ENCODE measurements at places on chromosomes 6 and 20. TPM values are rescaled to one million over a fixed set of nuclear protein-coding genes. Genes with fewer than 3 reads are reported as not detected.

DNA sequence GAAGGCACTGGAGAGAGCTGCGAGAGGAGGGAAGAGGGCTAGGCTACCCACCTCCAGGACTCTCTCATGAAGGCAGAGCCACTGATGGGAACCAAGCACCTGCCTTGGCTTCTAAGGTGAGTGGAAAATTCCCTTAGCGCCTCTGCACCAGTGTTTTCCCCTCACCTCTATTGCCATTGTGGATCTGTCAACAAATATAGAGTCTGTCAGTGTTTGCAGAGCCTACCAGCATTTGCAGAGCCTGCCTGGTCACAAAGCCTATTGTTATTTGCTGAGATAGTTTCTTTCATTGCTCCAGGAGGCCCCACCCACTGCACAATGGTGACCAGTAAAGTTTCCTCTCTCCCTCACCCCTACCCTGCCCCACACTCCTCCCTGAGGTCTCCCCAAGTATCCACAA lies 141.9 kb downstream of the MRPL14 start:
- no peak for DNase-seq
- H3K27me3 ChIP-seq: no peaks in the 10 kb centered on the region
- no peak overlapping the region for H3K27ac ChIP-seq
- H3K4me3 ChIP-seq: no peak overlapping the region

GRCh38 chr20:22974354-22974753 lies 60.8 kb upstream of the SSTR4 start:
- DNase-seq: peak; percentile 5
- no peak overlapping the region for H3K27ac ChIP-seq
- no peak overlapping the region for H3K4me3 ChIP-seq
- H3K27me3 ChIP-seq: peaks cover 8% of the 10 kb centered on the region
- H3K36me3 ChIP-seq: no peaks in the 10 kb centered on the region

The C20orf202 gene
- total RNA-seq: not detected

The PTP4A1 gene
- 80.1 TPM for total RNA-seq

DNA sequence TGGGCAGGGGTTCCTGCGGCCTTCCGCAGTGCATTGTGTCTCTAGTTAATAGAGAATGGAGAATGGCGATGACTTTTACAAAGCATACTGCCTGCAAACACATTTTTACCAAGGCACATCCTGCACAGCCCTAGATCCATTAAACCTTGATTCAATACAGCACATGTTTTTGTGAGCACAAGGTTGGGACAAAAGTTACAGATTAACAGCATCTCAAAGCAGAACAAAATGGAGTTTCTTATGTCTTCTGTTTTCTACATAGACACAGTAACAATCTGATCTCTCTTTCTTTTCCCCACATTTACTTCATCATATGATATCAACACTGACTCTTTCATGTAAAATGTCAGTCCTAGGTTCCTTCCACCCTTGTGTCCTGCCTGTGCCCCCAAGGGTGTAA lies 63.5 kb downstream of the GCNT2 start:
- no peaks in the 10 kb centered on the region for H3K27me3 ChIP-seq
- H3K4me1 ChIP-seq: peaks cover 6% of the 10 kb centered on the region
- H3K36me3 ChIP-seq: no peaks in the 10 kb centered on the region
- H3K4me3 ChIP-seq: no peak overlapping the region
- no peak overlapping the region for H3K27ac ChIP-seq
- DNase-seq: no peak

The IMPG1 gene
- total RNA-seq: not detected

The NANP gene
- 15.9 TPM for total RNA-seq

The FAM209B gene
- 0.81 TPM for total RNA-seq

The RAET1L gene
- not detected for total RNA-seq

- no peaks in the 10 kb centered on the region for H3K27me3 ChIP-seq
- no peaks in the 10 kb centered on the region for H3K36me3 ChIP-seq
- no peak overlapping the region for H3K4me3 ChIP-seq
Observed at GRCh38 chr6:10951675-10952282, 64.9 kb downstream of the SYCP2L start.

GRCh38 chr6:145406783-145407182 lies 328.5 kb downstream of the EPM2A start:
- H3K27me3 ChIP-seq: no peaks in the 10 kb centered on the region
- H3K27ac ChIP-seq: no peak overlapping the region
- peaks cover 12% of the 10 kb centered on the region for H3K4me1 ChIP-seq
- H3K4me3 ChIP-seq: no peak overlapping the region

DNA sequence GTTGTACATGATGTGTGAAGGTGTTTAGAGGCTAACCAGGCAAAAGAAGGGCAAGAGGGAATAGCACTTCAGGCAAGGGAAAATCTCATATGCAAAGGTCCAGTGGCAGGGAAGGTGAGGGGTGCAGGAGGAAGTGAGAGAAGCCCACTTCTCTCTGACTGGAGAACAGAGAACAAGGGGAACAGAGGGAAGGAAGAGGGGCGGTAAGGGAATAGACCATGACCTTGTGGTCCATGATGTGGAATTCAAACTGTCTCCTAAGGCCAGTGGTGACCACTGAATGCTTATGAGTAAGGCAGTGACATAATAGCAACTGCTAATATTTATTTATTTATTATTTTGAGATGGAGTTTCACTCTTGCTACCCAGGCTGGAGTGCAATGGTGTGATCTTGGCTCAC lies 20.6 kb upstream of the SLC9A8 start:
- H3K4me3 ChIP-seq: no peak overlapping the region
- DNase-seq: no peak
- H3K27ac ChIP-seq: no peak overlapping the region
- H3K27me3 ChIP-seq: no peaks in the 10 kb centered on the region
- H3K36me3 ChIP-seq: no peaks in the 10 kb centered on the region

GRCh38 chr6:156865019-156865629 lies 87.9 kb downstream of the ARID1B start:
- H3K27ac ChIP-seq: no peak overlapping the region
- H3K4me1 ChIP-seq: peaks cover 26% of the 10 kb centered on the region
- no peak overlapping the region for H3K4me3 ChIP-seq
- no peaks in the 10 kb centered on the region for H3K36me3 ChIP-seq

DNA sequence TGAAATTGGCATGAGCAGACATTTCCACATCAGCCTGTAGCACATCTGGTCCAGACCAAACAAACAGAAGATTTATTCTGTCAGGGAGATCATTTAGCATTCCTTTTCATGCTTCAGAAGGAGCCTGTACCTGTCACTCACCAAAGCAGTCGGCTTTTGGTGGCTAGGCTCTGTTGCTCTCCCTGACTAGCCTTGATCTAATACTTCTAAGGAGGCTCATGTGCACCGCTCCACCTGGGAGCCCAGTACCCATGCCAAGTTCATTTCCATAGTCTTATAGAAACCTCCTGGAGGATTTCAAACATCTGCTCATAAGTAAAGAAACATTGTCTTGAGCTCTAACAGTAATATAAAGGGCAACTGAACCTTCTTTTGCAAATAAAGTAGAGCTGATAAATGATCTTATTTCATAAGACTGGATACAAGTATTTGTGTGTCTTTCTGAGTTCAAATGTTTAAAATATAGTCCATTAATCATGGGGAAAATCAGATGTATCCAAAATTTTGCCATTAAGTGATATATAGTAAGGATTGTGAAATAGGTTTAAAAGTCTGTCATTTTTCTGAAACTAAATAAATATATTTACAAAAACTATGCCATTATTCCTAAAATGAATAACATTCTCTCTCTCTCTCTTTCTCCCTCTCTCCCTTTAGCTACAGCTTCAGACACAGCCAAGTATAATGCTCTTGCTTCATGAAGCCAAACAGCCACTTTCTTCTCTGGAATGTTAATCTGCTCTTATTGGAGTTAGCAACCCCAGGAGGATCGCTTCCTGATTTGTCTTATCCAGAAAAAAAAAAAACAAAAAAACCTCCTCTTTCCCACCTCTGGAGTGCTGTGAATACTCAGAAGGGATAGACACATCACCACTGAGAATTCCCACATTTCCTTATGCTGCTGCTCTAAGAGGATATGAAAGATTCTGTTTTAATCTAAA lies 192.7 kb upstream of the TFAP2D start:
- no peak overlapping the region for H3K4me3 ChIP-seq
- H3K4me1 ChIP-seq: no peaks in the 10 kb centered on the region
- H3K27ac ChIP-seq: no peak overlapping the region
- H3K36me3 ChIP-seq: no peaks in the 10 kb centered on the region

The VSTM2L gene
- total RNA-seq: 23.3 TPM

DNA sequence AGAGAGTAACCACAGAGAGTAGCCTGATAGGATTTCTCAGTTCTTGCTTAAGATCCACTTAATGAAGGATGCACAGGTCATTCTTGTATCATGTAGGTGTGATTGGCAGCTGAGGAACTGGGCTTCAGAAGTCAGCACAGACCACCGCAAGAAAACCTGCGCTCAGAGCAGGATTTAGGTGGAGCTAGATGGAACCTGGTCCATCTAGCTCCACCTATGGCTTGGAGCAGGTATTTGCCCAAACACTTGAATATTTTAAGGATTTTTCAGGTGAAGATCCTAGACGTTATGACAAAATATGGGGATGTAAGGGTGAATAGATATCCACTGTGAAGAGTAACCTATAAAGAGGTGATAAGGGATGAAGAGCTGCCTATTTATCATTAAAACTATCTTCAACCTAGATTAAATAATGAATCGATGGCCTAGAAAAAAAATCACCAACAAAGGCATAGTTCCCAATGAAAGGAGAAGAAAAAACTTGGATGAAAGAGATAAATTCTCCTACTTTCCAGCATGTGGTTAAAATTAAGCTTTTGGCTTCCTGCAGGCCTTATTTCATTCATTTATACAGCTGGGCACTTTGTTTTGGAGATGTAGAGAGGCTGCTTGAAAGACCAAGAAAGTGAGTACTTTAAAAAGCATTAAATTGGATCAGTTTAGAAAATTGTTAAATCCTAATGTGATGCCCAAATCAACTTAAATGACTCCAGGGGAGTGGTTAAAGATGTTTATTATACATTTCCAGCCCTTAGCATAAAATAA lies 778.4 kb upstream of the GJE1 start:
- peak; percentile 32 for DNase-seq
- H3K4me1 ChIP-seq: peaks cover 5% of the 10 kb centered on the region
- no peaks in the 10 kb centered on the region for H3K27me3 ChIP-seq
- H3K27ac ChIP-seq: no peak overlapping the region
- H3K36me3 ChIP-seq: no peaks in the 10 kb centered on the region

DNA sequence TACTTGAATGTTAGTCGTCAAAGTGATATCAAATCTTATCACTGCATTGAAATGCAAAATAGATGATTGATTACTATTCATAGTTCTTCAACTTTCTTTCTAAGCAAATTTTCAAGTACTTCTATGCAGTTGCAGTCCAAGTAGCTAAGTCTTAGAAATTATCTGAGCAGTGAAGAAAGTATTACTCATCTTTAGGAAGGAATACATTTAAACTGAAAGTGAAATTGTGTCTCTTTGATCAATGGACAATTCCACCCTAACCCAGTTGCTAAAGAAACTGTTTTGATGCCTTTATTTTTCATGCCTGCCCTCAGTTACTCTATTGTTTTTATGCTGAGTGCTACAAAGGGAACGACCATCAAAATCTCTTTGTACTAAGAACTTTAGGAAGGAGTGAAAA lies 337.4 kb downstream of the GRIK2 start:
- H3K27me3 ChIP-seq: no peaks in the 10 kb centered on the region
- H3K4me3 ChIP-seq: no peak overlapping the region
- no peak for DNase-seq
- H3K36me3 ChIP-seq: no peaks in the 10 kb centered on the region
- no peak overlapping the region for H3K27ac ChIP-seq

The DEFB132 gene
- total RNA-seq: not detected

The RPS10 gene
- 1,497 TPM for total RNA-seq

DNA sequence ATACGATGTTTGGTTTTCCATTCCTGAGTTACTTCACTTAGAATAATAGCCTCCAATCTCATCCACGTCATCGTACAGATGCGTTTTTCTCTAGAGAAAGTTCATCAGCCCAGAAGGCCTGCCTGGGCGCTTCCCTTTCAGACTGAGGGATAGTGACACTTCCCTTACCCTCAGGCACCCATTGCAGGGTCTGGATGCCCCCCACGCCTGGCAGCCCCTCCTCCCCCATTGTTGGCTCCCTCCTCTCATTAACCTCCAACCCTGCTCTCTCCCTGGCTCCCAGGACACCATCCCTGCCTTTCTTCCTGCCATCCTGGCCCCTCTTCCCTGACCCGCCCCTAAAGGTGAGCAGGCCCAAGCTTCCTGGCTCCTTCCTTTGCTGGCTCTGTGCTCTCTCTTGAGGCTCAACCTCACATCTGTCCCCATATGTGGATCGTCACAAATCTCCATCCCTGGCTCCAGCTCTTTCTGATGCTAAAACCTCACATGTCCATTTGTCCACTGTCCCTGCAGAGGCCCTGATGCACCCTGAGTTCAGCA lies 145.2 kb downstream of the SYCP2 start:
- H3K4me1 ChIP-seq: no peaks in the 10 kb centered on the region
- peaks cover 5% of the 10 kb centered on the region for H3K27me3 ChIP-seq
- no peaks in the 10 kb centered on the region for H3K36me3 ChIP-seq
- H3K4me3 ChIP-seq: no peak overlapping the region
- H3K27ac ChIP-seq: no peak overlapping the region

The HS3ST5 gene
- total RNA-seq: not detected

GRCh38 chr6:101394936-101395335 lies 1.4 kb downstream of the GRIK2 start:
- peaks cover 9% of the 10 kb centered on the region for H3K36me3 ChIP-seq
- peak overlapping the region; percentile 75 for H3K4me3 ChIP-seq
- no peaks in the 10 kb centered on the region for H3K27me3 ChIP-seq
- H3K27ac ChIP-seq: no peak overlapping the region
- peaks cover 13% of the 10 kb centered on the region for H3K4me1 ChIP-seq

- H3K27me3 ChIP-seq: no peaks in the 10 kb centered on the region
- no peaks in the 10 kb centered on the region for H3K4me1 ChIP-seq
- no peak overlapping the region for H3K27ac ChIP-seq
- H3K36me3 ChIP-seq: no peaks in the 10 kb centered on the region
- no peak overlapping the region for H3K4me3 ChIP-seq
Observed at GRCh38 chr6:33819021-33819420, 15.2 kb upstream of the MLN start.

DNA sequence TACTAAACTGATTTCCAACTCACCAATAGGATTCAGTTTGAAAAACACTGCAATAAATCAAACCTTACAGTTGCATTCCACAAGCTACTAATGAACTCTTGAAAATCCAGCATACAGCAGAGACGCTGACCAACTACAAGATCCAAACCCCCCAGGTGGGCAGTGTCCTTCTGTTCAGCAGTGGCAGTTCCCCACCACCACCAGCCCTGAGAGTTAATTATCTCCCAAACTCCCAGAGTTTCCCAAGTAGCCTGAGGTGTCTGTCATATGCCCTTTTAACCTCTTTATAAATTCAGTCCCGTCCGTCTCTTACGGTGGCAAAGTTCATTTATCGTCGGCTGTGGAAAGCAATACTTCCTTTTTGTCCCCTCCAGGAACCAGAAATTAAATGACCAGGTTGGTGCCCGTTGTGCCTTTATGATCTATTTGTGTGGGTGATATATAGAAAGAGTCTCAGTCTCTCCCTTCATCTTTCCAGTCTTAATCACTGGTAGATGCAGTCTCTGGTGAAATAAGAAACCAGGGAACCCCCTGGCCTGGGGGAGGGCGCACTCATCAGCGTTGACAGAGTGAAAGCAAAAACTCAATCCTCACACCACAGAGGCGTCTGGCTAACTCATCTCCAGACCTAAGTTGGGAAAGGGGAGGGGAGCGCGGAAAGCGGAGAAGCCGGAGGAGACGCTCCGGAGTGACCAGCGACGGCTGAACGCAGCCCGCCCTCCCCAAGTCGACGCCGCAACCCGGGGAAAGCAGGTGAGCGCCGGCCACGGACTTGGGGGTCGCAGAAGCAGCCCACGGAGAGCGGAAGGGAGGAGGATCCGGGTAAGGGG lies 717 bp downstream of the MRPL14 start:
- H3K27ac ChIP-seq: peak overlapping the region; percentile 92
- H3K27me3 ChIP-seq: no peaks in the 10 kb centered on the region
- H3K36me3 ChIP-seq: no peaks in the 10 kb centered on the region

The SIRPB2 gene
- 4.0 TPM for total RNA-seq

GRCh38 chr6:83592770-83593394 lies 80.5 kb downstream of the PRSS35 start:
- peak; percentile 60 for DNase-seq
- H3K27ac ChIP-seq: no peak overlapping the region
- H3K4me1 ChIP-seq: no peaks in the 10 kb centered on the region
- no peaks in the 10 kb centered on the region for H3K27me3 ChIP-seq
- H3K36me3 ChIP-seq: no peaks in the 10 kb centered on the region
